ENCODE measurements at places on chromosomes 2 and 18. TPM values are rescaled to one million over a fixed set of nuclear protein-coding genes. Genes with fewer than 3 reads are reported as not detected.

GRCh38 chr18:10562773-10563160, 36.9 kb downstream of the NAPG start:
- DNase-seq, result no peak

GRCh38 chr2:38922389-38922788, 32.7 kb downstream of the ARHGEF33 start:
- no peak for DNase-seq

The NFATC1 gene
- total RNA-seq, result 17.6 TPM

- DNase-seq, result no peak
These were observed 471.4 kb downstream of the DCDC2C start for GRCh38 chr2:4174796-4175195.

The DAW1 gene
- 0.61 TPM for total RNA-seq

The CLASP1 gene
- 47.2 TPM for total RNA-seq

GRCh38 chr18:11500153-11501122, 109.0 kb upstream of the SLC35G4 start:
- DNase-seq, result no peak

DNA sequence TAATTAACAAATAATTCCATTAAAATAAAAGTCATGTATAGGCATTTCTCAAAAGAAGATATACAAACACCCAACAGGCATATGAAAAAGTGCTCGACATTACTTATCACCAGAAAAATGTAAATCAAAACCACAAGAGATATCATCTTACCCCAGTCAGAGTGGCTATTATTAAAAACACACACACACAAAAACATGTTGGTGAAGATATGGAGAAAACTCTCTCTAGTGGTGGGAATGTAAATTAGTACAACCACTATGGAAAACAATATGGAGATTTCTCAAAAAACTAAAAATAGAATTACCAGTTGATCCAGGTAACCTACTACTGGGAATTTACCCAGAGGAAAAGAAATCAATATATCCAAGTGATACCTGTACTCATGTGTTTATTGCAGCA, 966.3 kb upstream of the POU3F3 start:
- no peak for DNase-seq

The POLE4 gene
- total RNA-seq, result 36.4 TPM

DNA sequence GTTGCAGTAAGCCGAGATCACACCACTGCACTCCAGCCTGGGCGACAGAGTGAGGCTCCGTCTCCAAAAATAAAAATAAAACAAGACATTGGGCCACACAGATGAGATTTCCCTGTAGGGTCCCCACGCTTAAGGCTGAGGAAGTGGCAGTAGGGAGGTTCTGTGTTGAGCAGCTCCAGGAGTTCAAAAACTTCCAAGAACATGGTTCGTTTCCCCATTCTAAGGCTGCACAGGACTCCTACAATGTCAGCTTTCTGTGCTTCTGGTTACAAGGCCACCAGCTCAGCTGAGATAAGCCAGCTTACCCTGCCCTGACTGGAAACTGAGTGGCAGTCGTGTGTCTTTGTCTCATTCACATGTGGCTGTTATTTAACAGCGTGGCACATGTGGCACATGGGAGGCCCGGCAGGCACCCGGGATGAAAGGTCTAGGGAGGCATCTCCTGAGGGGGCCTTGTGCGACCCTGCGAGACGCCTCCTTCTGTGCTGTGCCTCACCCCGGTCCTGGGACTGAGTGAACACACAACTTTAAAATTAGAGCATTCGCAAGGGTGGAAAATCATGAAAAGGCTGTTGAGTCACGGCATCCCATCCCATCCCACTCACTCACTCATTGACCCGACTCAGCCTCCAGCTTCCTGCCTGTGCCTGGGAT, 7.7 kb downstream of the ITGB1BP1 start:
- no peak for DNase-seq

- peak; percentile 42 for DNase-seq
These were observed 2.5 kb downstream of the MERTK start for GRCh38 chr2:111900859-111901258.

- DNase-seq, result peak; percentile 24
These were observed 186.6 kb downstream of the MTX2 start for GRCh38 chr2:176455816-176456291.

The LIMS2 gene
- 2.5 TPM for total RNA-seq

- DNase-seq, result no peak
These were observed 48.2 kb upstream of the CTAGE1 start for GRCh38 chr18:22465859-22466457.

- DNase-seq, result no peak
These were observed 33.9 kb downstream of the FN1 start for GRCh38 chr2:215401896-215402379.

- DNase-seq, result no peak
These were observed 2.4 kb downstream of the GFPT1 start for GRCh38 chr2:69384618-69385081.

- DNase-seq, result no peak
These were observed 24.1 kb downstream of the RMND5A start for GRCh38 chr2:86744152-86744551.

- DNase-seq, result no peak
These were observed 183.3 kb downstream of the ASXL3 start for GRCh38 chr18:33761363-33761762.

DNA sequence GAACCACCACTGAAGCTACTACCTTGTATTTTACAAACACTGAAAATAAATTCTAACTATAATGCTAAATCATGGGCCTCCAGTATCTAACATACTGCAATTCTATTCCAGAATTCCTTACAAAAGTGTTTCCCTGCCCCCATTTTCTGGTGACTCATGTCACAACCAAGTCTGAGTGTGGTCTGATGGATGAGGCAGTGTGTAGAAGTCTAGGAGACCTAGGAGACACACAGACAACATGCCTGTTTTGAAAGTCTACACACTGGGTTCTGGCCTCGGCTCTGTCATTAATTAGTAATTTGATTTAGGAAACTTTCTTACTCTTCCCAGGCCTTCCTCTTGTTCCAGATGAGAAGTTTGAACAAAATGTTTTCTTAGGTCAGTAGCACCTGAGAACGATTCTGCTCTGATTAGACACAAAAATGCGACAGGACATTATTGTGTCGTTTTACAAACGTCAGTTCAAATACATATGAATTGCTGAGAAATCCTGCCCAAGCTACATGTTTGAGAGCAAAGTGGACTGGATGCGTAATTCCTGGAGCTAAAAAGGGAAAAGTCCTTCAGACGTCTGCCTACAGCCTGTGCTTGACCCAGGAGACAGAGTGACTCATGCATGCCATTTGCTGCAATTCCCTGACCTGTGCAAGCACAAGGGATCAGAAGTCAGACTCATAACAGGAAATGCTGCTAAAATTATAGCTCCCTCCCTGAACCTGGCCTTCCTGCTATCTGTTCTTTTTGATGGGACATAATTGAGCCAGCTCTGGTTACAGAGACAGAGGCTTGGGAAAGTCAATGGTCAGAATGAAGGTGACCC, 494.4 kb downstream of the SOX11 start:
- no peak for DNase-seq

- peak; percentile 95 for DNase-seq
These were observed at the start of gene VSNL1 for GRCh38 chr2:17540093-17540812. Gene VSNL1, plus strand, starts transcription at chr2:17540696. Its CDS starts 51,379 bp downstream, at chr2:17592075.

DNA sequence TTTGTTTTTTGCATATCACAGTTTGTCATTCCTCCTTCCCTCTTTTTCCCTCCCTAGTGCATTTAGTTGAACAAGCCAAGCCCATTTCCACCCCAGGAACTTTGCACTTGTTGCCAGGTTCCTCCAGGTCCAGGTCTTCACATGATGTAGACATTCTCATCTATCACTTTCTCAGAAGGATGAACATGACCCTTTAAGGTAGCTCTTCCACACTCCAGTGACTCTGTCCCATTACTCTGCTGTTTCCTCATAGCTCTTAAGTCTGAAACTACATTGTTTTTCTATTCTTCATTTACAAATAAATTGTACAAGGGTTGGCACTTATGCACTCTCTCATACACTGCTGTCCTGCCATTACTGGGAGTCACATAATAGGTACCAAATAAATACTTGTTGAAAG, 6.1 kb downstream of the KYNU start:
- DNase-seq, result no peak

DNA sequence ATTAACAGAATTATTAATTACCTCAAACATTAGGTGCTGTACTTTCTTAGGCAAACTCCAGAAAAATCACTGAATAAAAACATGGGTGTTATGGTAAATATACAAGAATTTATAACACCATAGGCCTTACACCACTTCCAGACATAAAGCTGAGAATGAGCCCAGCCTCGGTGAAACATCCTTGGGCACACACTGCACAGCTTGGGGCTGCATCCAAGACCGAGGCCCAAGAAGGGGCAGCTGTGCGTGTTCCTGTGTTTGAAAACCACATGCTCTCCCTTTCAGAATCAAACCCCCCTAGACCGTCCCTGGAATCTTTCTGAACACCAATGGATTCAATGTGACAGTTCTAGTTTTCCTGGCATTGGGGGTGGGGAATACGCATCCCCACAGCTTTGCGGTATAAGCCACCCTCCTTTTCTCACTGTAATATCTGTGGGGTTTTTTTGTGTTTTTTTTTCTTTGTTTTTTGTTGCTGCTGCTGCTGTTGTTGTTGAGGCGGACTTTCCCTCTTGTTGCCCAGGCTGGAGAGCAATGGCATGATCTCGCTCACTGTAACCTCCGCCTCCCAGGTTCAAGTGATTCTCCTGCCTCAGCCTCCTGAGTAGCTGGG, 12.9 kb downstream of the ERFE start:
- no peak for DNase-seq

The ANO7 gene
- 8.6 TPM for total RNA-seq

The ACVR2A gene
- 11.5 TPM for total RNA-seq

- no peak for DNase-seq
These were observed 151.5 kb upstream of the MYCN start for GRCh38 chr2:15788830-15789229.
